NCI-H1417 (cell line): ENCODE measurements at places on chromosomes 12 and 14.

DNA sequence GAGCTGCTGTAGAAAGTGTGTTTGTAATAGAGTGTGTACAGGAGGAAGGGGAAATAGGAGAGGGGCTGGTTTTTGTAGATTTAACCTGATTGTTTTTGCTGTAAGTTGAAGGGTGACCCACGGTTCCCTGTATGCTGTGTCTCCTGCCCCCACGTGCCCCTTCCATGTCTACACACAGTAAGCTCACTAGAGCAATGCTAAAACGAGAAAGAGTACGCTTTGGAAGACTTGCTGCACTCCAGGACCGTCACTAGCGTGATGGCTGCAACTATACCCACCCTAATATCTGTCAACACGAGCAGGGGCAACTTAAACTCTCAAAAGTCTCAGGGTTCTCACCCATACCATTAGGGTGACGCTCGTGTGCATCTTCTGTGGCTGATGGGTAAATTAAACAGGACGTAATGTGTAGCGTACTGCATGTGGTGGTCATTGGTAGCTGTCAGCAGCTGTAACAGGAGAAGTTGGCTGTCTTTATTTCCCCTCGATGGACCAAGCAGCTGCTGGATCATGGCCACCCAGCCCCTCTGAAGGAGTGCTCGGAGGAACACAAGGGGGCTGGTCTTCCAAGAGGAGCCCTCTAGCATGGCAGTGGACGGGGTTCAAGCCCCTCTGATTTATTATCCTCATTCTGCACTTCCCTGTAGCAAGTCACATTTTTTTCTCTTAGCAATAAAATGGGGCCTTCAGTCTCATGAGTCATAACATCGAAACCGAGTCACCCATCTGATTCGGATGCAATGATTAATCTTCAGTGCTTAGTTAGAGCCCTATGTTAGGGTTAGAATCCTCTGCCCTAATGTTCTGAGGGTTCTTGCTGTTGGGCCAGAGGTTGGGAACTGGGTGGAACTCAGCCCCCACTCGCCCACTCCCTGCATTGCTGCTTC, 14.0 kb downstream of the CCND2 start:
- no peak for DNase-seq

DNA sequence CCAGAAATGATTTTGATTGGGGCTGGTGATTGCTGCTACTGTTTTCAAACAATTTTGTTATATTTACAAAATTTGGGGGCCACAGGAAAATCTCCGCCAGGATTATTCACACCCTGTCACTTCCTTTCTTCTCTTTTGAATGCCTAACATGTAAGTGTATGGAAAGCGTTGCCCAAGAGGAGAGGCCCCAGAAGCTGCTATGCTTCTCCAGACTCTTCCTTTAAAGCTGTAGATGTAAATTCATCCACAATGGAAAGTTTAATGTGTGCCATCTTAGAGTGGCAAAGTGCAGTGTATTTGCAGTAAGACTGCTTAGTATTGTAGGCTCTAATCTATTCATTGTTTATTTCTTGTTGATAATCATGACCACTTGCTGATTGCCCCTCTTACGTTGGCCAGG, 136.7 kb upstream of the LRIG3 start:
- DNase-seq: no peak

- no peak for DNase-seq
Measured at GRCh38 chr14:99937475-99938244, 127.6 kb upstream of the EVL start.

- DNase-seq: no peak
Measured at GRCh38 chr12:77847680-77848431, 17.2 kb downstream of the NAV3 start.

DNA sequence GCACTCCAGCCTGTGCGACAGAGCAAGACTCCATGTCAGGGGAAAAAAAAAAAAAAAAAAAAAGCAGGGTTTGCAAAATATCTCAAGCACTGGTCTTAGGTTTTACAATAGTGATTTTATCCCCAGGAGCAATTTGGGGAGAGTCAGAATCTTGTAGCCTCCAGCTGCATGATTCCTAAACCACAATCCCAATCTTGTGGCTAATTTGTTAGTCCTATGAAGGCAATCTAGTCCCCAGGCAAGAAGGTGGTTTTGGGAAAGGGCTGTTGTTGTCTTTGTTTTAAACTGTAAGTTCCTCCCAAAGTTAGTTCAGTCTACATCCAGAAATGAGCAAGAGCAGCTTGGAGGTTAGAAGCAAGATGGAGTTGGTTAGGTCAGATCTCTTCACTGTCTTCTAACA, 135.7 kb downstream of the PLXNC1 start:
- DNase-seq: no peak

DNA sequence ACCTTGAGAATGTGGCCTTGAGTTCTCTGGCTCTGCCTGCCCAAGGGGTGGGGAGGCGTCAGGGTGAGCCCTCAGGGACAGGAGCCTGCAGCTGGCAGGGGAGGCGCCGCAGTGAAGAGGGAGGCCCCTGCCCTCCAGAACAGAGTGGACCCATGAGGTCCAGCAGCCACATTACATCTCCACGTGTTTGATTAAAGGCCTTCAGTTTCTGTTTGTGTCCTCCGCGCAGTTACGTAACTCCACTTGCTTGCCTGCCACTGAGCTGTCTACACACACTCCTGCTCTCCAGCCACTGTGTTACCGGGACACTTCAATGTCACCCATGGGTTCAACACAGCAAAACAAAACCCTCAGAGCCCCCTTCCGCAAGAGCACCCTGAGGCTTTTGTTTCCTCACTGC, 70.4 kb downstream of the CHGA start:
- no peak for DNase-seq

DNA sequence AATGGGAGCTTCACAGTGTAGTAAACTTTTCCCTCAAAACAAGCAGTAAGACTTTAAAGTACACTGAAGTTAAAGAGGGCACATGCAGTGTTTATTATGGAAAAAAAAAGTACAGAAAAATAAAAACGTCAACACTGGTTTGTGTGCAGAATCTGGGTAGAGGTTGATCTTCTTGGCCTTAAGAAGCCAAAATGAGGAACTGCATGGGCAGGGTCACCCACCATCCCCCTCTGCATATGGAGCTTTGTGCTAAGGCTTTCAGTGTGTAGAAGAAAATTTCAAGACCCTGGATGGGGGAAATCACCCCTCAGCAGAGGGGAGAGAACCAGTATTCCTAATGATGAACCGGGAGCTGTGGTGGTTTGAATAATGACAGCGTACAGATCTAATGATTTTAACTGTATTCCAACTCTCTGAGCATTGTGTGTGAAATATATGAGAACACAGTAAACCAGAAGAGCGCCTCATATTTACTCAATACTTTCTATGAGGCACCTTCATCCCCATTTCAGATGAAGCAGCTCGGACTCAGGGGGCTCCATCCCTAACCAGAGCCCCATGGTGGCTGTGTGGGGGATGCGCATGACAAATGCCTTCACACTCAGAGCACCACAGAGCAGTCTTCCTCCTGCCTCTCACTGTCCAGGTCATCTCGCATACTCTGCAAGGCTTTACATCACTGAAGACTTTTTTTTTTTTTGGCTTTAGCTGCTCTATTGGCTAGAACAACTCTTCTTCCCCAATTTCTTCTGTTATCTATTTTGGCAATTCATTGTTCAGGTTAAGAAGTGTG, 33.4 kb downstream of the ACADS start:
- no peak for DNase-seq

DNA sequence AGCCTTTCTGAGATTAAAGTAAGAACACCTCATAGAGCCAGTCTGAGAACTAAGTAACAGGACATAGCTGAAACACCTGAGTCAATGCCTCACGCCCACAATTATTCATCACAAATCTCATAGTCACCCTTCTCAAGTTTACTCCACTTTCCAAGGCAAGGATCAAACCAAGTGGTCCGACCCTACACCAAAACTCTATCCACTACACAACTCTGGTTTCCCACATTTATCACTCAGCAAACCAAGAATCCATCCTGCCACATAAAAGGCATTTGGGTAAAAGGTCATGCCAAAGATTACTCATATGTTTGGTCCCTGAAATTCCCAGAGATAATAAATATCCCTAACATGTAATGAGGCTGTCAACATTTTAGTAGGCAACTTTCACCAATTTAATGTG, 144.1 kb downstream of the RPAP3 start:
- no peak for DNase-seq

DNA sequence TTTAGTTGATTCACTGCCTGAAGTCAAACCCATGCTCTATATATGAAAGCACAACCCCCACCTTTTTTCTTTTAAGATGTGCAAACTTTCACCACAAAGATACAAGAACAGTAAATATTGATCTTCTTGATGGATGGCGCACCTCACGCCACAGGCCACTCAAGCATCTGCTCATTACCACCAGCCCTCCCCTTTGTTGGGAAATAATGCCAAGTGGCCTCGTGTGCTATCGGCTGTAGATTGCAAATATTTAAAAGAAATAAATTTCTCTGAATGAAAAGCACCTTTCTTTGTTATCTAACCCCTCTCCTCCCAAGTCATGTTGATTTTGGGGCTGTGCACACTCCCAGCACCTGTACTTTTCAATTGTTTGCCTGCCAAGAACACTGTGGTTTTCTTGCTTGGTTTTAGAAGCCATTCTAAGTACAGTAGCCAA, 122.7 kb downstream of the C12orf42 start:
- DNase-seq: peak; percentile 95

DNA sequence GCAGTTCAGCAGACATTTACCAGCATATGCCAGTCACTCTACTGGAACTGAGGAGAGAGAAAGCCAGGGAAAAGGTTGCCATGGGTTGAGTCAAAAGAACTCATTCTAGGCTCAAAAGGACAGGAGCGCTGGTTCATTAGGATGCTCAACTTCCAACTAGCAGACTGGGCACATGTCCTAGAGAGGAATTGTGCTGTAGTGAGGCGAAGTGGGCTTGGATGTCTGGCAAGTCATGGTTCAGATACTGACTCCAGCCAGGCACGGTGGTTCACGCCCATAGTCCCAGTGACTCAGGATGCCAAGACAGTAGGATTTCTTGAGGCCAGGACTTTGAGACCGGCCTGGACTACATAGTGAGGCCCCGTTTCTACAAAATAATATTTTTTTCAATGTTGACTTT, 281.5 kb downstream of the CACNA1C start:
- no peak for DNase-seq

GRCh38 chr12:52715416-52715815, 12.1 kb upstream of the KRT77 start:
- DNase-seq: no peak

GRCh38 chr12:109927622-109928021, 27.5 kb downstream of the TCHP start:
- no peak for DNase-seq

- no peak for DNase-seq
Measured at GRCh38 chr12:7134396-7135166, 4.4 kb downstream of the CLSTN3 start.

- no peak for DNase-seq
Measured at GRCh38 chr14:46550836-46551235, 100.7 kb downstream of the RPL10L start.
